ENCODE measurements at places on chromosomes 1 and 21.

DNA sequence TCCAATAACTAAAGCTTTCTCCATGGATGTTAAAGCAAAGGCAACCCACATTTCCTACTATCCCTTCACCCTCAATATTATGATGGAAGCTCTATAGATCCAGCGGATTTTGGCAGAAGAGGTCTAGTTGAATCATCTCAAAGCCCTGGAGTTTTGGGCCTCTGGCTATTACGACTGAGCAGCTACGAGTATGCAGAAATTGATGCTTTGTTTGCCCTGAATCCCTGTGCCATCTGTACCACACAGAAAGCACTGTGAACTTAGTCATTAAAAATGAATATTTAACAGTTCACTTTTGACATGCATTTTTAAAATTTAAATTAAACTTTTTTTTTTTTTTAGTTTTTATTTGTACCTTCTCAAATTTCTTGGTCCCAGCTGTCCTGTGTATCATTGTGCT lies 705.4 kb upstream of the PTBP2 start:
- no peak for DNase-seq

GRCh38 chr21:15422783-15423182 lies 307.0 kb upstream of the USP25 start:
- no peak for DNase-seq

- no peak for DNase-seq
Observed at GRCh38 chr1:6258675-6259074, 2.2 kb downstream of the GPR153 start.

- no peak for DNase-seq
Observed at GRCh38 chr21:33011462-33011861, 14.3 kb upstream of the OLIG2 start.

GRCh38 chr21:45819478-45820170 lies 161.9 kb upstream of the COL6A1 start:
- no peak for DNase-seq

DNA sequence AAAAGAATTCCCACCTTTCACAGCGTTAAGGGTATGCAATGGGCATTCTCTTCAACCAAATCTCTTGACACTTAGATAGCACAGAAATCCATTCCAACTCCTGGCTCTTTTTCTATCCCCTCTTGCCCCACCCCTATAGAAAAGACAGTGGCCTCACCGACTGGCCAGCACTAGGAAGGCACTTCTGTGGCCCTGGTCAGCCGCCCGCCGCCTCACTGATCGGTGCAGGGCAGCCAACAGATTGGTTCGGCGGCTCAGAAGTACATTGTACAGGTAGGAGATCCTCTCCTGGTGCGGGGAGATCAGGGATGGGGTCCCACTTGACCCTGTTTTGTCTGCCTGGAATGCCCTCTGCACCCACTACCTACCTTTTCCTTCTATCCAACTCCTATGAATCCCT lies 9.3 kb downstream of the DCST2 start:
- DNase-seq = no peak

GRCh38 chr1:199168888-199169585 lies 530.2 kb downstream of the PTPRC start:
- DNase-seq = no peak

GRCh38 chr1:237093691-237094090 lies 51.7 kb downstream of the RYR2 start:
- DNase-seq = no peak

GRCh38 chr1:24558902-24559791 lies 3.3 kb downstream of the NCMAP start:
- DNase-seq = peak; percentile 51

DNA sequence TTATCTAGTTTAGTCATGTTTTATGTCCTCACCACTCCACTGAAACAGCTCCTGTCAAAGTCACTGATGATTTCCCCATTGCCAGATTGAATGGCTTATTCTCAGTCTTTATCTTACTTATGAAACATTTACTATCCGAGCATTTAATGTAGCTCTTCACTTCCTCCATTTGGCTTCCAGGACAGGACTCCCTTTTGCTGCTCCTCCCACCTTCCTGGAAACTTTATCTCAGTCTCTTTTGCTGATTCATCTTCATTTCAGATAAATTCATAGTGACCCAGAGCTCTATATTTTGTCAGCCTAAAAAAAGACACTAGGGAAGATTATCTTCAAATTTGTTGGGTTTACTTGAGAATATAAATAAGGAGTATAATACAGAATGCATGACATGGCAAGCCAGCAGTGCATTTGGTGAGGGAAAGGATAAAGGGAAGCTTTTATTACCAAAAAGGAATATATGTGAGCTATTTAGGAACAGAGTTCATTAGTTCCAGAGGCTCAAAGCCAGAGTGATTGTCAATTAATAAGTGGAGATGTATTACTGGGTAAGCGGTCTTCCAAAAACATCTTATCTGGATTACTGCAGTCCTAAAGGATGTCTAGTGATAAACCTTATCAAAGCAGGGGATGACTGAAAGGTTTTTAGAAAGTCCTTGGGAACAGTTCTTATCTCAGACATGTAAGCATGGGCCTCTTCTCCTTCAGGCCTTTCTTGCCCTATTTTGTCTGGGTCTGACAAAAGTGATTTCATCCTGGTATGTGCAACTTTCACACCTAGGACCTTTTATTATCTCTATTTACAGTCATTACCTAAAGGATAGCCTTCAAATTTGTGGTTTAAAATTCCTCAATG lies 25.6 kb downstream of the IL23R start:
- no peak for DNase-seq

DNA sequence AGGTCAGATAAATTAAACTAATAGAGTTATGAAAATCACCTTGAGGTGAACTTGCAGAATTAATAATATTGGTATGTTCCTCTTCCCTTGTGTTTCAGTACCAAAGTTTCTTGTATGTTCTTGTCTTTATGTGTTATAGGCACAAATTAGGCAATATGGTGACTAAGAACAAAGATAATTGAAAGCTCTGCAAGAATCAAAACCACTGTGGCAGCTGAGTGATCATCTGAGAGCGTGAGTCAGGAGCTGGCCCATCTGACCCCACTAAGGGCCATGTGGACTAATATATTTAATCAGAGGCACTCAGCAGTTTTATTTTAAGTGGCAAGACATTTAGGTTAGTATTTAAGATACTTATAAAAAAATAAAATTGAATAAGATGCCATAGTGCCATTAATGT lies 12.8 kb upstream of the CASQ2 start:
- DNase-seq = no peak

DNA sequence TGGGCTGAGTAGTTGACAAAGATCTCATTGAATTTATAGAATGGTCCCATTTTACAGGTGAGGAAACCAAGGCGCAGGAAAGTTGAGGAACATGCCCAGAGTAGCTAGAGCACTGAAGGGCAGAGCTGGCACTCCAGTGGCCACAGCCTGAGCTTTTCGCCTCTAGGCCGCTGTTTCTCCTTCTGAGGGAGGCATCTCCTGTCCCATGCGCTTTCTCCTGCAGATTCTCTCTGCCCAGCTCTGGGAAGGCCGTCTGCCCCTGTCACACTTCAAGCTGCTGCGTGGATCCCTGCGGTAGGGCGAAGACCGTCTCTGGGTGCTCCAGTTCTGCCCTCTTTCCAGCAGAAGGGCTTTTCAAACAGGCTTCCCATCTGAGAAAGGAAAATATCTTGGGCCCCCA lies 159.9 kb downstream of the ACTL8 start:
- no peak for DNase-seq

- DNase-seq = no peak
Observed at GRCh38 chr1:151680826-151681225, 35.8 kb downstream of the CELF3 start.

- no peak for DNase-seq
Observed at GRCh38 chr1:41950820-41951219, 32.1 kb upstream of the HIVEP3 start.

DNA sequence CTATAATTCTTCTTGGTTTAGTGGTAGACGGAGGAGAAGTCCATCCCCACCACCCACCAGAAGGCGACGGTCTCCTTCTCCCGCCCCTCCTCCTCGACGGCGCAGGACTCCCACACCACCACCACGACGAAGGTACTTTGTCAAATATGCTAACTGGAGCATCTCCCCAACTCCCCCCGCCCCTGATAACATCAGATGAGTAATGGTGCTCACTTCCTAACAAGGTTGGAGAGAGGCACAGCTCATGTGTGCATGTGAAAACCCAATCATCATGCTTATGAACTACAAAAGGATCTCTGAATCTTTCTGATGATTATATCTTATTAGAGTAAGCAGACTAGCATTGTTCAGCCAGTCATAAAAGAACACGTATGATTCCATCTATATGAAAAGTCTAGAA lies 23.7 kb downstream of the SRRM1 start:
- no peak for DNase-seq

DNA sequence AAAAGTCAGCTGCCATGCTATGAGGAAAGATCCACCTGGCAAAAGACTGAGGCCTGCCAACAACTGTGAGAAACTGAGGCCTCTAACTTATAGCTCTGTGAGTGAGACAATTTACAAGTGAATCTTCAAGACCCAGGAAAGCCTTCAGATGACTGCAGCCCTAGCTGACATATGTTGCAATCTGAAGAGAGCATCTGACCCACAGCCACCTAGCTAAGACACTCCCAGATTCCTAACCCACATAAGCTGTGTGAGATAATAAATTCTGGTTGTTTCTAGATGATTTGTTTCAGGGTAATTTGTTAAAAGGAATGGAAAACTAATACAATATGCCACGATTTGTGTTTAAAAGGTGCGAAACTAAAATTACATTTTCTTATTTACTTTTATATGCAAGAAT lies 55.1 kb downstream of the HFM1 start:
- DNase-seq = no peak

DNA sequence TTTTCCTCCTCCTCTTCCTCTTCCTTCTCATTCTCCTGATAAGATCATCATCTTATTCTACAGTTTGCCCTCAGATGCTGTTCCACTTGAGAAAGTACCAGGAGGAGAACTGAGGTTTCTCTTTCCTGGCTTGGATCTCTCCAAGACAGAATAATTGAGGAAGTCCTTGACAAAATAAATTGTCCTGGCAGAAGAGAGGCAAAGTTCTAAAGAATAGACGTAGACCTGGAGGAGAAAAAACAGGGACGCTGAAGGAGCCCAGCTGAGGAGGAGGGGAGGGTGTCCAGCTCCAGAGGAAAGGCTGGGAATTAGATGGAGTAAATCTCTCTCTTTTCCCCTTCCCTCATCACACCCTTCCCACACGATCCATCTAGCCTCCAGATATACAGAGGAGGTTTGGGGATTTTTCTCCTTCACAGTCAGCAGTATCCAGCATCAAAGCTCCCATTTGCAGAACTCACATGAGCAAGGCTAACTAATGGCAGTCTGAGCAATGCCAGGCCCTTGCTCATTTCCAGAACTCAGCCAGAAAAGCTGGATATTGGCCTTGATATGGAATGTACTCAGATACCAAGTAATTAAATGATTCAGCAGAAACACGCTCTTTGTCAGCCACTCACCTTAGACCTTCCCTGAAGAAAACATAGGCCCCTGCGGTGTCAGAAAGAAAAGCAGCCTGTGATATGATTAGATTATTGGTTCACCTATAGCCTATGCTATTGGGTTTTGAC lies 5.1 kb upstream of the GNG12 start:
- DNase-seq = no peak

- DNase-seq = no peak
Observed at GRCh38 chr1:205258261-205258691, 30.5 kb downstream of the TMCC2 start.

GRCh38 chr1:213994888-213995287 lies 7.1 kb downstream of the PROX1 start:
- no peak for DNase-seq

- DNase-seq = no peak
Observed at GRCh38 chr1:34155860-34156259, 9.2 kb downstream of the CSMD2 start.

DNA sequence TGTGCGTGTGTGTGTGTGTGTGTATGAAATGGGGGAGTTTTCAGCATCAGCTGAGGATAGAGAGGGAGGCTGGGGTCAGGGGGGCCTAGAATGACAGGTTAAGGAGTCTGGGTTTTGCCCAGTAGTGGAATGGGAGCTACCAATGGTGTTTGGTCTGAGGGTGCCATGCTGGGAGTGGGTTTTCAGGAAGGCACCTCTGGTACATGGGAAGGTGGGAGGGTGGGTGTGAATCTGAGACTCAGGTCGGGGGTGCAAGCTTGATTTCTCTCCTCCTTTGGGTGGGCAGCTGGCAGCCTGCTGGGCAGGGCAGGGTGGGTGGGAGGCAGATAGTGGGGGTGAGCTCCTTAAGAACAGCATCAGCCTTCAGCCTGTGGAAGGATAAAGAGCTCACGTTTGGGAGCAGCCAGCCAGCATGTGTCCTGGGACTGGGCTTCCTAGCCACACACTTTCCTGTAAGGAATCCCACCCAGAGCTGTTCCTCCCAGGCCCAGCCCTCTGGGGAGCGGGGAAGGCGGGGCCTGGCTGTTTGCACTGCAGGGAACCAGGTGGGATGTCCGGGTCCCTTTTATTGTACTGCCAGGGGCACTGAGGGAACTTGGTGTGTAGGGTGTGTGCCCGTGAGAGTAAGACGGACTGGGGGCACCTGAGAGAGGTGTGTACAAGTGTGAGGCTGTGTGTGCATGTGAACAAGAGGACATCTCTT lies 152.8 kb downstream of the FOXD2 start:
- DNase-seq = peak; percentile 40

DNA sequence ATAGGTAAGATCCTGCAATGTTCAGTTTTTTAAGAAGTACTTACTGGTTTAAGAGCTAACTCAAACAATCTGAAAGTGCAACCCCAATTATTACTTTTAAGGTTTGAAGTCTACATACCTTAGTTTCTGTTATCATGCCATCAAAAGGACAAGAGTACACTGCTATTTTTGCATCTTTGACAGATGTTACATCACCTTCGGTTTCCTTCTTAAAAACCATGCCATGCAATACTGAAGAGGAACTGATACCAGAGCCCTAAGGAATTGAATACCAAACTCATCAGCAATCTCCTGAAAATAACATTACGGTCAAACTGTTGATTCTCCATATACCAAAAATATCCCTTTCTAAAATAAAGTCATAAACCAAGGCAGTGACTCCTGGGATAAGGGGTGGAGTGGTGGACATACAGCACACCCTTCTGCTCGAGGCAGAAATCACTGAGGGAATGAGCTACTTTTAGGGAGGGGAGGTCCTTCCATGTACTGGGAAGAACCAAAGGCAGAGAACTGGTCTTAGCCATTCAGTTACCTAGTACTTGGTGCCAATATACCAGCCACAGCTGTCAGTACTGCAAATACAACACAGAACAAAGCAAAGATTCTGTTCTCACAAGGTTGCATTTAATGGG lies 8.5 kb downstream of the CCT8 start:
- DNase-seq = no peak

- DNase-seq = no peak
Observed at GRCh38 chr1:33007190-33008050, 29.3 kb downstream of the AK2 start.

DNA sequence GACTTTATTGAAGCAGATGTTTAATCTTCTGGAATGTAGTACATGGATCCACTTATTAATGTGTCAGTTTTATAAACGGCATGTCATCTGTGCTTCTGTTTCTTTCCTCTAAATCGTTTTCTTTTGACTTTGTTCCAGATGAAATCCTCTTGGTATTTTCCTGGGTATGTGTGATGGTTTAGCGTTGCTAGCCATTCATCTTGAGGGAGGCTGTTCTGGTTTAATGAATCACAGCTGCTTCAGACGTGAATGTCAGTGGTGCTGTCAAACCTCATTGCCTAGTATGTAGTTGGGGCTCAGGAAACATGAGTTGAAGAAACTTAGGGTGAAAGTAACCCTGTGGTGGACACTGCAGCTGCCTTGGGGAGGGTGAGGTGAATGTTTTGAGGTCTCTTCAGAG lies 33.2 kb downstream of the KCNK1 start:
- no peak for DNase-seq

- DNase-seq = peak; percentile 72
Observed at GRCh38 chr1:156641761-156642264, at the start of gene BCAN. BCAN (plus strand) TSS chr1:156642117; CDS start chr1:156646055, 3,938 bp downstream.
